Gastroesophageal sphincter (tissue), 4 donors: ENCODE measurements at places on chromosomes 7 and 10.

DNA sequence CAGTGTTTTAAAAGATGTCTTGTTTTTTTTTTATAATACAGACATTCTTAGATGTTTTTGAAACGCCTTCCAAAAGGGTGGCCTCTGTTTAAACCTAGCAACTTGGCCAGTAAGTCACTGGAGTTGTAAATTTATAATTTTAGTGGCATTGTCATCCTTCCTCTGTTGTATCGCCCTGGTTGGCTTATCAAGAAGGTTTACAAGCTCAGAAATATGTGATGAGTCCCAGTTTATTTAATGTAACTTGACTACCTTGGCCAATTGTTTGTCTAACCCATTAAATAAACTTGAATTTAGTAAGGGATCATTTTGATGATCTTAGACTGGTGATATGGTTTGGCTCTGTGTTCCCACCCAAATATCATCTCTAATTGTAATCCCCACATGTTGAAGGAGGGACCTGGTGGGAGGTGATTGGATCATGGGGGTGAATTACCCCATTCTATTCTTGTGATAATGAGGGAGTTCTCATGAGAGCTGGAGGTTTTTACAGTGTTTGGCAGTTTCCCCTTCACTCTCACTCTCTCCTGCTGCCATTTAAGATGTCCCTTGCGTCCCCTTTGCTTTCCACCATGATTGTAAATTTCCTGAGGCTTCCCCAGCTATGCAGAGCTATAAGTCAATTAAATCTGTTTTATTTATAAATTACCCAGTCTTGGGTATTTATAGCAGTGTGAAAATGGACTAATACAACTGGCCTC lies 13.4 kb upstream of the NT5C3A start:
- ATAC-seq: no peak

- no peak for ATAC-seq
Observed at GRCh38 chr10:3372281-3372680, 199.7 kb upstream of the PITRM1 start.

- no peak for ATAC-seq
Observed at GRCh38 chr7:44103566-44103922, 601 bp upstream of the AEBP1 start.

DNA sequence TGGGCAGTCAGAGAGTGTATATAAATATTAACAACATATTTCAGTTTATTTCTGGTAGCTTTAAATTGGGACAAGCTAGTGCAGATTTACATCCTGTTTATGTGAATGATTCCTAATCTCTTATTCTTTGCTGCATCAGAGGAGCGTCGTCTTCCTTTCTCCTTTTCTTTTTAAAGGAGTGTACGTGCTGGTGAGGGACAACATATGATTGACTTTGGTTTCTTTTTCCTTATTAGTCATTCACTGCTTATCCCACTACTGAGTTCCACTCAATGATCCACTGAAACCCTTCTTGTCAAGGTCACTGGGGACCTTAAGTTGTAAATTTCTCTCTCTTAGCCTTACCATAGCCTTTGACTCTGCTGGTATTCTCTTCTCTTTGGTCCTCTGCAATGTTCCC lies 116.3 kb downstream of the EXOC4 start:
- no peak for ATAC-seq

DNA sequence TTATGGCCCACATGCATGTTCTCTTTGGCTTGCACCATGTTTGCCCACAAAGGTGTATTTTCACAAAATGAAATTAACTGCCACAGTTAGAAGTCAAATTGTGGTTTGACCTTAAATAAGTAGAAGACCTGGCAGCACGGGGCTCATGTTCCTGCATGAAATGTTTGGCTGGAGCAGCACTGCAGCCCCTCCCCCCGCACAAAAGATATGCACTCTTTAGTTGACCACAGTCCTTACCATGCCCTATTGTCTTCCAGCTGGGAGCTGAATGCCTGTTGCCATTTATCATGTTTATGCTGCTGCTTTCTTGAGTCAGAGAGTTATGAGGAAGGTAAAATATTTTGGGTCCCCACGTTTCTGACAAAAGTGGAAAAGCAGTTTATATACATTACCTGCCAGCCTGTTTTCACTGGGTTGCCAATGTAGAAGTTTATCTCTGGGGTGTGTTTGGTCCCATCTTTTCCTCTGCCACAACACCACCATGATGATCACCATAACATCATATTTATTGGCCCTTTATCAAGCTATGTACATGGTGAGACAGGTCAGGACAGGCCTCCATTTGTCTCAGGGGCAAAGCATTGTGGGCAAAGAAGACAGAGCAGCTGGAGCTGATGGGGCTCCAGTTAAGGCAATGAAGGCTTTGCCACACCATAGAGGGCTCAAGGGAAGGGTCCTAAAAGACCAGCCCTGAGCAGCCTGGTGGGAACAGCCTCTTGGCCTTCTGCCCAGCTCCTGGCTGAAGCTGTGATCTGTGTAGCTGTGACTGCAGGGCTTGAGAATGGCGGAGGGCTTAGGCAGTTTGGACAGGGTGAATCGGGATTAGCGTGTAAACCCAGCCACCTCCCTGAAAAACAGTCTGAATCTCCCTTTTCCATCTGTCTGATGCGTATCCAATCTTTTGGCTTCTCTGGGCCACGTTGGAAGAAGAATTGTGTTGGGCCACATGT lies 5.4 kb downstream of the PRF1 start:
- ATAC-seq: no peak

DNA sequence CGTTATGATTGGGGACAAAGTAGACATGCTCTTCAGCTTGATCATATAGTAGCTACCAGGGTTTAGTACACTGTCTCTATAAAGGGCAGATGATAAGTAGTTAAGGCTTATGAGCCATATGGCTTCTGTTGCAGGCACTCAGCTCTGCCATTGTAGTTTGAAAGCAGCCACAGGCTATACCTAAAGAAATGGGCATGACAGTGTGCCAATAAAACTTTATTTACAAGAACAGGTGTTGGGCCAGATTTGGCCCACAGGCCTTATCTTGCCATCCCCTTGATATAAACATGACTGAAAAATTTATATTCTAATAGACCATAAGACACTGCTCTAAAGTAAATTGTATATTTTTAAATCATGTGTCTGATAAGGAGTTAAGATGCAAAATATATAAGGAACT lies 36.6 kb downstream of the GRK5 start:
- ATAC-seq: no peak

- no peak for ATAC-seq
Observed at GRCh38 chr10:60677531-60678129, 100.6 kb upstream of the CDK1 start.
